ENCODE measurements at places on chromosomes 12 and 14.

DNA sequence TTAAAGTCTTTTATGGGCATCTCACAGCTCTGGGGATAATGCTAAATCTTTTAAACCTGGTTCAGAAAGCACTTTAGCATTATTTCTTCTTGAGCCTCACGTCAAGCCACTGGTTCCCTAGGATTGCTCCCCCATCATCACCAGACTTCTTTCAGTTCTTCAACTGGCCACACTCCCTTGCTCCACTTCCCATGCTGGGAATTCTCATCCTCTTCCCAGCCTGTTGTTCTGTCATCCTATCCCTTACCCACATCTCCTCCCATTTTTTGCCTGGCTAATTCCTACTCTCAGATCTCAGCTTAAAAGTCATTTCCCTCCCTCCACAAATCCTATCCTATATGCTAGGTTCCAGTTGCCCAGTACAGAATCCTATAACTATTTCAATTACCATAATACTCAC is 14.4 kb downstream of the FERMT2 start:
- no peak for DNase-seq

- DNase-seq: no peak
Observed at GRCh38 chr12:15278816-15279658, 43.3 kb upstream of the PTPRO start.

DNA sequence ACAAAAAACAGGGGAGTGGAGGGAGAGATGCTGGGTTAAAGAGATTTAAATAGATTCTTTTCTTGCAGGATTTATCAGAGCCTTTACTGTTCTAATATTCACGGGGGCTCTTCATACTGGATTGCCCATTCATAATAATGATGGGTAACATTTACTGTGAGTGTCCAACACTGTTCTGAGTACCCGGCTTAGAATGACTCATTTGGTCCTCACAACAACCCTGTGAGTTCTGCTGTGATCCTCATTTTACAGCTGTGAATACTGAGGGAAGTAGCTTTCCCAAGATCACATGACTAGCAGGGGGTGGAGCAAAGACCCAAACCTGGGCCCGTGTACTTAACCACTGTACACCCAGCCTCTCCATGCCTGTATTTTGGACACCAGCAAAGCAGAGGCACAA is 113.4 kb downstream of the NT5DC3 start:
- DNase-seq: no peak

DNA sequence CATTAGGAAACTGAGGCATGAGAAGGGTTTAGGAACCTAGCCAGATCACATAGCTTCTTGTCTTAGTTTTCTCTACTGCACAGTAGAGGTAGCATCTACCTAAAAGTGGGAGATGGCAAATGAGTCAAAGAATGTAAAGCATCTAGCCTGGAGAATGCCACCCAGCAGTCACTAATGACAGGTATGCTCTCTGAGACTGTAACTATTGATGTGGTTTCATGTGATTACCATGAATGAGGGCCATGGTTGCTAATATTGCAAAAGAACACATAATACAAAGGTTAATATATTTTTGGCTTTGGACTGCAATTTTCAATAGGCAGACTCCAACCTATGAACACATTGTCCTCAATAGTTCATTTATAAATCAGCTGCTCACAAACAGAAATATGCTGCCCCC is 389.9 kb downstream of the GRIN2B start:
- no peak for DNase-seq

DNA sequence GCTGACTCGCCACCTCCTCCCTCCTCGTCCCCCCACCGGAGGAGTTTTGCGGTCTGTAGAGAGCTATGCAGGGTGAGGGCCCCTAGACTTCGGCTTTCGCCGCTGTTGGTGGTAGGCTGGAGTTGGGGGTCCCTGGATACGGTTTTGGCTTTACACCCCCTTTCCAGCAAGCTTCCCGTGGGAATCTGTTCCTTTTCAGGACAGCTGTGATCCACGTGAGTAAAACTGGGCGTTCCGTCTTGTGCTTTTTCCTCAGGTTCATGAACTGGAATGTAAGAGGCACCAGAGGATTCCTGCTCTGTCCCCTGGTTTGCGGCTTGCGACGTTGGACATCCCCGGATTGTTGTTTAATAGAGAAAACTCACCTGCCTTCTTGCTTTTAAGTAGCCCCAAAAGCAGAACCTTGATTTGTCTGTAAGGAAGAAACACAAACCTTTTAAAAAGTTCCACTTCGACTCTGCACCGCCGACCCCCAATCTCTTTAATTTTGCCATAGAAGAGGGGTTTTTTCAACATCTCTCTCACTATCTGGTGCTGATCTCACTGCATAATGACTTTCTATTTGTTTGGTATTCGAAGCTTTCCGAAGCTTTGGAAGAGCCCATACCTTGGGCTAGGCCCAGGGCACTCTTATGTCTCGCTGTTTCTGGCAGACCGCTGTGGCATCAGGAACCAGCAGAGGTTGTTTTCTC is 490 bp downstream of the PRORP start:
- no peak for DNase-seq

DNA sequence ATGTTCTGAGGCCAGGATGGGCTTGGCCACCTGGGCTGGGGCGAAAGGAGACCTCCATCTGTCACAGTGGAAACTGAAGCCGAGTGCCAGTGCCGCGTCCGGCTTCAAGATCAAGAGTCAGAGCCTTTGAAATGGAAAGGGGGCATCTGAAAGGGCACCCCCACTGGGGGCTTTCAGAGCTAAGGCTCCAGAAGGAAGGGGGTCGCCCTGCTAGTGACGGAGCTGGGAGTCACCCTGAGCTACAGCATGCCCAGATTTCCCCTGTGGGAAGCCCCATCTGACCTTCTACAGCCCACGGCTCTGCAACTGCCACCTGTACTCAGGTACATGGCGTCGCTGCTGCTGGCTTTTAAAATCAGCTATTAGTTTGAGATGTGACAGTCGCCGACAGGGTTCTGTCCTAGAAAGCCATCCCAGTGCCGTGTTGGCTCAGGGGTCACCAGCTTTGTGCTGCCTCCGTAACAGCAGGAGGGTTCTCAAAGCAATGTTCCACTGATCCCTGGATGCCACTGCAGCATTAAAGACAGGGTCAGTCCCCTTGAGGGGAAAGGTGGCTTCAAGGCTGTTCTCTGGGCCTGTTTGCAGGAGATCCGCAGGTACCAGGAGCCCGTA is 31.5 kb downstream of the CCNK start:
- DNase-seq: no peak

- DNase-seq: no peak
Observed at GRCh38 chr12:77720258-77720657, 110.4 kb upstream of the NAV3 start.

DNA sequence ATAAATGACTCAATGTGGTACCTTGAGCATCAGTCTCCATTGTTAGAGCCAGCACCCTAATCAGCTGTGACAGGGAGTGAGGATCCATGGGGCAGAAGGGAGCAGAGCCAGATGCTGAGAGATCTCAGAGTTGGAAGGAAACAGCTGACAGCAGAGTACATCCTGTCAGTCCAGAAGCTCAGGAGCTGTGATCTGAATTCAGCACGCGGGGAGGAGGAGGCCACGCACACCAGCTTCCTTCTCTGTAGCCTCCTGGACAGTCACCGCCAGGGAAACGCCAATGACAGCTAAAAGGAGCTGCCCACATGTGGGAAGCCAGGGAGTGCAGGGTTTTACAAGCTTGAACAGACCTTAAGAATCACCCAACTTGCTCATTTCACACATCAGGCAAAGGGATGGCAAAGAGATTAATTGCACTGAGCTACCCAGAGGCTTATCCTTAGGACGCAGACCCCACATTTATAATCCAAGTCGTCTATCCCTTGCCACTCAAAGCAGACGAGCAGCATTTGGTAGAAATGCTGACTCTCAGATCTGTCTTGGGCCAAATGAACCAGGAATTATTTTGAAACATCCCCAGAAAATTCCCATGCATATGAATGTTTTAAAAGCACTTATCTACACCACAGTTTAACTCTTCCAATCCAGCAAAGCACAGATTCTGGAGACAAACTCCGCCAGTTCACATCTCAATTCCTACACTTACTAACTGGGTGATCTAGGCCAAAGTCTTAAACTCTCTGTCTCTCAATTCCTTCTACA is 322.6 kb upstream of the TMTC1 start:
- no peak for DNase-seq

- DNase-seq: no peak
Observed at GRCh38 chr14:23024612-23025075, 10.1 kb downstream of the PSMB5 start.

DNA sequence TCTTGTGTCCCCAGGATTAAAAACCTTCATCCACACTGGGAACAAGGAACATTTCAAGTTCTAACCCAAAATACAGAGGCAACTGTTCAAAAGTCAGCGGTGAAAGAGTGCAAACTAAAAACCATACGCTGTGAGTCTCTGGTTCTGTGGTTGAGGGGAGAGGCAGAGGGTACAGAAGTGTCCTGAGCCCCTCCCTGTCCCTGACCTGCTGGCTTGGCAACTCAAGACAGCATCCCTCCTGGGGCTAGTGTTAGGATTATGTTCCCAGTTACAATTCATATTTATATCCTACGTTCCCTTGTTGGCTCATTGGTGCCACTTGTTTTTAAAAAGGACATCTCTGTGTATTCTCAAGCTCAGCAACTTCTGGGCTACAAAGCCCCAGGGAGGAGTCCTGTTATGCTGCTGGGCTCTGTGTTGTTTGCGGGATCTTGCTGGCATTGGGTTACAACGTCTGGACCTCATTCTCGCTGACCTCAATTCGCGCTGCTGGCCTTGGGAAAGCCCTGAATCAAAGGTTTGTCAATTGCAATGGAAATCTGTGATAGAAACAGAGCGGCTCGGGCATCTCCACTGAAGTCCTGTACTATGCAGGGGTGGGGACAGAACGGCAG is 420.8 kb downstream of the FUT8 start:
- DNase-seq: no peak

DNA sequence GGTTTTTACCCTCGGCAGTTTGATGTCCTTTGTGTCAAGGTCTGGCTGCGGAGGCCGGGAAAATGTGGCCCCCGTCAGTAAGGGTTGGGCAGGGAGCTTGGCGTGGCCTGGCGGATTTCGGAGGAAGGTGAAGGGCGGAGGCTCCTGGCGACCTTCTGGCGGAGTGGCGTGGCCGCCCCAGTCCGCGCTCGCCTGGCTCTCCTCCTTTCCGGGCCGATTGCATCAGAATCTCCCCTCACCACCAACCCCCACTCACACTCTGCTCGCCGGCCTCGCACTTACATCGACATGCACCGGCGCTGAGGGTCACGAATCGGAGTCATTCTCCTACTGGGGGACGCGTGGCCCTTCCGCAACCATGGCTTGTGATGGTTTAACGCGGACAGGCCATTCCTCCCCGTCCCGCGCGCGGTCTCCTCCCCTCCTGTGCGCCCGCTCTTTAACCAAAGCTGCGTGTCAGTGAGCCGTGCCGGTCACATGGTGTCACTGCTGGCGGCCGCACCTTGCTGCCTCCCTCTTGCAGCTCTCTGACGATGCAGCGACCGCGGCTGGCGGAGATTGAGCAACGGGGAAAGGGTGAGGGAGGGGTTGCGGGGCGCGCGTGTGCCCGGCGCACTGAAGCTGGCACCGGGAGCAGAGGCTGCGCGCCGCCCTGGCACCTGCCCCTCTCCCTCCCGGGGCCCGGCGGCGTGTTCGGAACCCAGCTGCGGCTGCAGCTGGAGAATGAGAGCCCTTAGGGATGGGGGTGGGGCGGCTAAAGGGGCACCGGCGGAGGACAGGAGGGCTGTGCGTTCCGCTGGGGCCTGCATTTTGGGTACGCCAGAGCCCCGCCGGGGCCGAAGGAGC is at the start of gene SLC38A1:
Gene SLC38A1, minus strand, starts transcription at position 461 of the 846 bp plus-strand sequence. CDS start 29,243 bp downstream, outside the sequence.
- peak; percentile 90 for DNase-seq

- peak; percentile 69 for DNase-seq
Observed at GRCh38 chr12:121060149-121061001, 21.3 kb upstream of the OASL start.

DNA sequence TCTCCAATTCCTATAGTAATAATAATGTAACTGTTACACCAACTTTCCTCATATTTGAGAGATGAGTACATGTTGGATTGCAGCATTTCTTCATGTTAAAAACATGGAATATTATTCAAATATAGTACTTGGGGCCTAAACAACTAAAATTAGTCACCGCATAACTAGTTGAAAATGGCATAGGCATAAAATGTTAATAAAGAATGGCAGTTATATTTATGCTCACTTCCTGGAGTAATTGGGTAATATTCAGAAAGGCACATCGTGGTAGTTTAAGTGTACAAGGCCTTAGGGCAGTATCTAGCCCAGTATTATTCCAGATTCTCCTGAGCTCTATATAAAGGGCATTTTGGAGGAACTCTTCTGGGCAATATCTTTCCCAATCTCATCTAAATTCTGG is 46.0 kb downstream of the ERGIC2 start:
- no peak for DNase-seq

DNA sequence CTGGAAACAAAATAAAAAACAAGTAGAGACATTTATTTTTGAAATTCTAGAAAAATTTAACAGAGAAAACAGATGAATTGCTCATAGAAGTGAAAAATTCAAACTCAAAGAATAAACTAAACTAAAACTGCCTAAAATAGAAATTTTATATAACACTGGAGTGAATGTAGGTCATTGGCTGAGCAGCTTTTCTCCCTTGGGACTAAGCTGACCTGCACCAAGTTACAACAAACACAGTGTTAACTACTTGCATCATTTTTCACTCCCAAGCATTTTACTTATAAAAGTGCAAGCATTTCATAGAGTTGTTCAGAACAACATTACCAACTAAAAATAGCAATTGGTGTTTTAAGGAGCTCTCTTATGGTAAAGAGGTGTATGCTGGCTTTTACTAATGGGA is 298.1 kb downstream of the MED13L start:
- no peak for DNase-seq

GRCh38 chr12:105393587-105393986 is 63.1 kb downstream of the C12orf75 start:
- DNase-seq: no peak

GRCh38 chr14:102663440-102663839 is 71.0 kb downstream of the RCOR1 start:
- DNase-seq: no peak

GRCh38 chr14:75279153-75279762 is 630 bp downstream of the FOS start:
- DNase-seq: peak; percentile 62

DNA sequence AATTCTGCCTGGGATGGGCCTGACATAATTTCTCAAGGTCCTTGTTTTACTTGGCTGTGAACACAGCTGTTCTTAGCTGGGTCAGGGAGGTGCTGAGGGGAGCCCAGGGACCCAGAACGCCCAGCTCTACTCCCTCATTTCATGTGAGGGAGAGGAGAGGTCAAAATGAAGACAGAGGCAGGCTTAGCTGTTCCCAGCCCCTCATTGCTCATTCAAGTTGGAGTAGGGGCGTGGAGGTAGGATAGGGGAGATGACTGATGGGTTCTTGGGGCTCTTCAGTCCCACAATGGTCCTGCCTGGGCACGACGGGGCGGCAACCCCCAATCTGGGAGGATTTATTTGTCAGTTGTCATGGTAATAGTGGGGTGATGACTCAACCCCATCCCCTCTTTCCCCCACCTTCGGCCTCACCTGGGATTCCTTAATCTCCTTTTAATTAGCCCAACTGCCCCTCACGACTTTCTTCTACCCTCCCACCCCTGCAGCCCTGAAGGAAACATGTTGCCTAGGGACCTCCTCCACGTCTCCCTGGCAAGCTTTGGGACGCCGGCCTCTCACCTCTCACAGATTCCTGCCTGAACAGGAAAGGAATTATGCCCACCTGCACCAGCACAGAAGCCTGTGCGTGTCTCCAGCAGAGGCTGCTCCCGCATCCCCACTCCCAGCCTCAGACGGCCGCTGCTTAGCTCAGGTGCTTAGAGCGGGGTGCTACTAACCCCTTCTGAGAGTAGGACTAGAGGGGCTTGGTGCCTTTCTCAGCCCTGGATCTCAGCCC is 10.2 kb downstream of the SPRYD3 start:
- DNase-seq: no peak

GRCh38 chr12:80291108-80291754 is 152.8 kb upstream of the PTPRQ start:
- DNase-seq: no peak
